ENCODE measurements at places on chromosomes 6 and 20.
A peak's percentile ranks its signal among the peaks of the same experiment; 100 is the strongest.

GRCh38 chr6:20876561-20876960 is 342.3 kb downstream of the CDKAL1 start:
- no peak overlapping the region for H3K4me3 ChIP-seq
- no peak overlapping the region for H3K27ac ChIP-seq
- H3K27me3 ChIP-seq: no peaks in the 10 kb centered on the region
- DNase-seq: no peak

DNA sequence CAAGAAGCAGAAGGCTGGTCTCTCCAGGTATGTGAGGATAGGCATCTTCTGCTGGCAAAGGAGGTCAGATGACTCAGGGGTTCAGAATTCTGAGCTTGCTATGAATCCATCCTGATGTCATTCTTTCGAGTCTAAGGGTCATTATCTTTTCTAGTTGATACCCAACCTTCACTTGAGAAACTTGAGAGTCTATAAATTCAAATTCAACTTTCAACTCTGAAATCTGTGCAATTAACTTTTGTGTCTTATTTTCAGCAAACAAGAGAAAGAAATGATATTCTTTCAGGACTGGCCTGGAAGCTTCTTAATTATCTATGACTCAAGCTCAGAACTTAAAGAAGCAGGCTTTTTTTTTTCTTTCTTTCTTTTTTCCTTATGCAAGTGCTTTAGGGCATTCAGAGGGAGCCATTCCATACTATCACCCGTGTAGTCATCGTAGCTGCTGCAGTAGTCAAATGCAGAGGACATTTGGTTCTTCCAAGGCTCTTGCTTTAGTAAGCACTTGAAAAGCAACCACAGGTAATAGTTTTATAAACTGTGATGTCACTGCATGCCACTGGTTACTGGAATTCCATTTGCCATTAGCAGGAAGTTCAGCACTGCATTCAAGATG is 93.0 kb downstream of the ADTRP start:
- no peak overlapping the region for H3K4me3 ChIP-seq
- DNase-seq: peak; percentile 83
- no peaks in the 10 kb centered on the region for H3K36me3 ChIP-seq
- H3K27ac ChIP-seq: peak overlapping the region; percentile 54

DNA sequence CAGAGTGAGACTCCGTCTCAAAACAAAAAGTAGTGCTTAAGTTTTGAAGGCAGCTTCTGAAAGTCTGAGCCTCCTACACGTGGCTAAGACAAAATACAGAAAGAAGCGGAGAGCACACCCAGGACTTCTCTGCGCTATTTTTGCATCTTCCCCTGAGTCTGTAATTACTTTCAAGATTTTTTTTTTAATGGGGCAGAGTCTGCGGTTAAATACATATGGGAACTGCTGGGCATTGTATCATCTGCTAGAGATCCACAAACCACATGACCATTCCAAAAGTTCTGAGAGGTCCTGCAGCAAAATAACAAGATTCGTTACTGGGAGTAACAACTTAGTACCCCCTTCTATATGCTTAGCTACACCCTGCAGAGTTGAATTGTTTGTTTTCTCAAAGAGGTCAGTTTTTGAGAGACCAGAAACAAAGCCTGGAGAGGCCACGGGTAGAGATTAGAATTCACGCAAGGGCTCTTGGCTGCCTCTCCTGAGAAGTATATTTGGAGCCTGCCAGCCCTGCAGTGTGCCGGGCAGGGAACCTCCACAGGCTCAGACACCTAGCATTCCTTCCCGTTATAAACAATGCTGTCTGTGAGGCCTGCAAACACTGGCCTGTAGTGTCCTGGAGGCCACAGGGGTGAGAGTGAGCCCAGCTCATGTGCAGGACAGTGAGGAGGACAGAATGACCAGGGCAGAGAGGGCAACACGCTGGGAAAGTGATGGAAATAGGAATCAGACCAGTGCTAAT is 48.2 kb upstream of the FAM50B start:
- H3K27ac ChIP-seq: no peak overlapping the region
- no peaks in the 10 kb centered on the region for H3K36me3 ChIP-seq
- H3K4me1 ChIP-seq: peaks cover 11% of the 10 kb centered on the region
- no peak for DNase-seq

DNA sequence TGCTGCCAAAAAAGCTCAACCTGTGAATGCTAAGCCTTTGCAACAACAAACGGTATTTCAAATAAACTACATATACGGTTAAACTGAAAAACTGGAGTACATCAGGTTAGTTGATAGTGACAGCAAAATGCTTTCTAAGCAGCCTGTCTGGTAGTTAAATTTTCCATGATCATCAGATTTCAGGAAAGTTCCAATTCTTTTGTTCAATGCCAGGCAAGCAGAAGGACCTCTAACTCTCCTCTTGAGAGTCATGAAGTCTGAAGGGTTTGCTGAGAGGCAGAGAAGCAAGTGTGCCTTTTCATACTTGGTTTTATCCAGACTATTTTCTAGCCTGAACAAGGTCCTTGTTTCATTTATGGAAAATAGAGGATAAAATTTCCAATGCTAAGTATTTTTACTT is 4.5 kb downstream of the FLRT3 start:
- no peaks in the 10 kb centered on the region for H3K36me3 ChIP-seq
- no peak overlapping the region for H3K27ac ChIP-seq
- no peaks in the 10 kb centered on the region for H3K4me1 ChIP-seq
- no peak for DNase-seq

- no peaks in the 10 kb centered on the region for H3K36me3 ChIP-seq
- H3K4me3 ChIP-seq: no peak overlapping the region
- no peaks in the 10 kb centered on the region for H3K27me3 ChIP-seq
- no peak overlapping the region for H3K27ac ChIP-seq
- no peaks in the 10 kb centered on the region for H3K4me1 ChIP-seq
These were observed 64.2 kb downstream of the LMBRD1 start for GRCh38 chr6:69732640-69733039.

- no peaks in the 10 kb centered on the region for H3K27me3 ChIP-seq
- H3K4me3 ChIP-seq: no peak overlapping the region
- DNase-seq: no peak
- H3K27ac ChIP-seq: no peak overlapping the region
- peaks cover 8% of the 10 kb centered on the region for H3K4me1 ChIP-seq
These were observed 20.6 kb upstream of the FBXO9 start for GRCh38 chr6:53044572-53044971.

DNA sequence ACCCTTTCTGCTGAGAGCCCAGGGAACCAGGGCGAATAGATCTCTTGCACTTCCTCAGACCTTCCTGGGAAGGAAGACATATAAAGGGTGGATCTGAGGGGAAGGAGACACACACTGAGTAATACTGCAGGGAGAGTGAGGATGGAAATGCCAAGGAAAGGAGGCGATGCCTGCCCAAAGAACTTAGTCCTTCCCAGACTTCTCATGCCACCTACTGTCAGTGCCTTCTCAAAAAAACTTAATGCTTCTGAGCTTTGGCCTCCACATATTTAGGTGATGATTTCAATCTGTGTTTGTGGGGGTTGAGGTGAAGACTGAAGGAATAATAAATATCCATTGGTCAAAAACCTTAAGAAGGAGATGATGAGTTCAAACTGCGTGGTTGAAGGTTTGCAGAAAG is 9.7 kb downstream of the BTN3A1 start:
- no peak for DNase-seq
- no peak overlapping the region for H3K4me3 ChIP-seq
- no peak overlapping the region for H3K27ac ChIP-seq
- no peaks in the 10 kb centered on the region for H3K4me1 ChIP-seq
- no peaks in the 10 kb centered on the region for H3K36me3 ChIP-seq

DNA sequence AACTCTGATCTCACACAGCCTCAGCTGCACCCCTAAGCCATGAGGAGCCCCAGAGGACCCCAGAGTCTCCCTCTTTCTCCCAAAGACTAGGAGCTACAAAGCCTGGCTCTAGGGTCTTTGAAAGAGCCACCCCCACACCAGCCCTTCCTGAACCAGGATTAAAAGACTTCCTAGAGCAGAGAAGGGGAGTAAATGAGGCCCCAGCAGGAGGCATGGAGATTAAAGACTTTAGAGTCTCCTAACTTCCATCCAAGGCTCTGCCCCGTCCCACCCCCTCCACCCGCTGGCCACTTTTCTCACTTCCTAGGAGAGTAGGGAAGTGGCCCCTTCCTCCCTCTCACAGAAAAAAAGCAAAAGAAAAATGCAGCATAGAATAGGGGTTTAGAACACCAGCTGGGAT is 1.7 kb downstream of the PREX1 start:
- no peaks in the 10 kb centered on the region for H3K36me3 ChIP-seq
- H3K4me1 ChIP-seq: no peaks in the 10 kb centered on the region
- H3K4me3 ChIP-seq: no peak overlapping the region
- H3K27ac ChIP-seq: no peak overlapping the region
- H3K27me3 ChIP-seq: peaks cover 19% of the 10 kb centered on the region

DNA sequence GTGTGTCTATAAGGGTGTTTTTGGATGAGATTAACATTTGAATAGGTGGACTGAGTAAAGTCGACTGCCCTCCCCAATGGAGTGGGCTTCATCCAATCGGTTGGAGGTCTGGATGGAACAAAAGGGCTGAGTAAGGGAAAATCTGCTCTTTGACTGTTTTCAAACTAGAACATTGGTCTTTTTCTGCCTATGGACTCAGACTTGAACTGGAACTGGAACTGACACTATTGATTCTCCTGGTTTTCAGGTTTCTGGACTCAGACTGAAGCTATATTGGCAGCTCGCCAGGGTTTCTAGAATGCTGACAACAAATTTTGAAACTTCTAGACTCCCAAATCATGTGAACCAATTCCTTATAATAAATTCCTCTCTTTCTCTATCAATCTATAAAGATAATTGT is 498.9 kb upstream of the EPHA7 start:
- no peaks in the 10 kb centered on the region for H3K27me3 ChIP-seq
- no peak overlapping the region for H3K4me3 ChIP-seq
- no peaks in the 10 kb centered on the region for H3K4me1 ChIP-seq
- H3K36me3 ChIP-seq: no peaks in the 10 kb centered on the region
- DNase-seq: no peak

- H3K4me3 ChIP-seq: no peak overlapping the region
- no peaks in the 10 kb centered on the region for H3K27me3 ChIP-seq
- no peaks in the 10 kb centered on the region for H3K36me3 ChIP-seq
- H3K27ac ChIP-seq: no peak overlapping the region
These were observed 61.4 kb downstream of the PDSS2 start for GRCh38 chr6:107398001-107398400.

GRCh38 chr6:132483779-132484679 is 28.9 kb downstream of the STX7 start:
- H3K27me3 ChIP-seq: no peaks in the 10 kb centered on the region
- H3K27ac ChIP-seq: no peak overlapping the region
- H3K36me3 ChIP-seq: no peaks in the 10 kb centered on the region
- DNase-seq: peak; percentile 85
- H3K4me3 ChIP-seq: no peak overlapping the region
- no peaks in the 10 kb centered on the region for H3K4me1 ChIP-seq

DNA sequence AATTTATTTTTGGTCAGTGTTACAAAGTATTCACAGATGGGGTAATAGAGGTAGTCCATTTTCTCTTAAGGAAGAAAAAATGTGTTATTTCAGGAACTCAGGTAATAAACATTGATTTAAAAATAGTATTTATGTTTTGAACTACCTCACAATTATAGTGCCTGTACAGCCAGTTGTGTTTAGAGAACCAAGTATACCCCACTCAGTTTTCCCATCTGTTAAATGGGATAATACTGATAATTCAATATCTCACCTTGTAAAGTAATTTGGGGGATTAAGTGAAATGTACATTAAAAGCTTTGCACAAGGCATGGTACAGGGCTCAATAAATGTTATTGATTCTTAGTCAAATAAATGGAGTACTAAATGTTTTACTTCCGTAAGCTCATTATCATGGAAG is 4.7 kb downstream of the ZNF451 start:
- DNase-seq: no peak
- H3K4me1 ChIP-seq: peaks cover 3% of the 10 kb centered on the region
- no peak overlapping the region for H3K4me3 ChIP-seq
- peaks cover 7% of the 10 kb centered on the region for H3K36me3 ChIP-seq

GRCh38 chr20:62970307-62971210 is 18.1 kb downstream of the SLC17A9 start:
- H3K4me3 ChIP-seq: no peak overlapping the region
- peaks cover 11% of the 10 kb centered on the region for H3K4me1 ChIP-seq
- DNase-seq: peak; percentile 74
- no peaks in the 10 kb centered on the region for H3K36me3 ChIP-seq

GRCh38 chr6:30752157-30752927 is 8.0 kb upstream of the IER3 start:
- H3K27ac ChIP-seq: peak overlapping the region; percentile 100
- no peaks in the 10 kb centered on the region for H3K27me3 ChIP-seq
- no peaks in the 10 kb centered on the region for H3K36me3 ChIP-seq
- peaks cover 28% of the 10 kb centered on the region for H3K4me1 ChIP-seq
- no peak overlapping the region for H3K4me3 ChIP-seq

GRCh38 chr20:37394543-37395409 is 48.8 kb downstream of the SRC start:
- DNase-seq: no peak
- H3K4me1 ChIP-seq: peaks cover 28% of the 10 kb centered on the region
- no peak overlapping the region for H3K4me3 ChIP-seq
- H3K27ac ChIP-seq: peak overlapping the region; percentile 61
- peaks cover 93% of the 10 kb centered on the region for H3K36me3 ChIP-seq

GRCh38 chr6:39453241-39453640 is 130.7 kb upstream of the KCNK16 start:
- no peak for DNase-seq
- H3K4me1 ChIP-seq: no peaks in the 10 kb centered on the region
- H3K36me3 ChIP-seq: no peaks in the 10 kb centered on the region
- H3K27ac ChIP-seq: no peak overlapping the region

DNA sequence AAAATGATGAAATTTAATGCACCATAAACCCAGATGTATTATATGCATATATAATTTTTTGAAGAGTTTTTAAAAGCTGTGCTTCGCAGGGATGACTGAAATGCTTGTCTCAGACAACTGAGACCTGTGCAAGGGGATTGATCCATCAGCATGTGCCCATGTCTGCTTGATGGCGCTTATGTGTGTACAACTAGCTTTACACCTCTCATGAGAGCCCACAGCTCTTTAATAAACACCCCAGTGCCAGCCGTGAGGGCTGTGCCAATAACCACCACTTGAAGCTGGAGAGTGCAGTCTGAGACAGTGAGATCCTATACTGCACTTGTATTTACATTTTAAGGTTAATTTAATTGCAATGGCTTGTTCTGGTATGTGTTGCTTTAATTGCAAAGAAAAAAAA is 225.5 kb downstream of the BCKDHB start:
- no peaks in the 10 kb centered on the region for H3K36me3 ChIP-seq
- no peak for DNase-seq
- no peak overlapping the region for H3K4me3 ChIP-seq
- H3K27me3 ChIP-seq: no peaks in the 10 kb centered on the region

Measured in trophoblast cell (in vitro differentiated cells and primary cell).